ENCODE measurements at places on chromosomes 5 and 9. TPM values are rescaled to one million over a fixed set of nuclear protein-coding genes. Genes with fewer than 3 reads are reported as not detected.

PCDHGB3 gene
- total RNA-seq = 0.10 TPM

DNA sequence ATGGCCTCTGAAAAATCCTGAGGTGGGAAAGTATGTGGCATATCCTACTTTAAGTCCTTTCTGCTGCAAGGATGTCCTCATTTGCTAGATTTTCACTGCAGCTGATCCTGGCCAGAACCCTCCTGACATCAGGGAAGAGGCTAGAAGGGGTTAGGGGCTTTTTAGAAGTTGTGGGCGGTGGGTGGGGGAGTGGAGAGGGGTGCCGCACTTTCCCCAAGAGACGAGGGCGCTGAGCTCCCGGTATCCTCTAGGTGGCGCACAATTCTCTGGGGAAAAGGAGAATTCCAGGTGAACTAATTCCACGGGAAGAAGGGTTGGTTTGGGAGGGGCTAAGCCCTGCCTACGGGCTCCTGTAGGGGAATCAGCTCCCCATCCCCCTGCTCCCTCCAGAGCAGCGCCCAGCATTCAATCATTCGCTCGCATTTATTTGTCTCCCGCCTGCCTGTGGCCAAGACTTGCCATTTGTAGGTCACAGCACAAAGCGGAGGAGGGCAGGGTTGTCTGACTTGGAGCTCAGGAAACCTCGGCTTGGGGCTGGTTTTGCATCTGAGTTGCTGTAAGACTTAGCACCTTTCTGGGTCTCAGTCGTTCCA is 42.9 kb upstream of the HAND1 start:
- H3K27ac ChIP-seq = no peak overlapping the region
- H3K27me3 ChIP-seq = peaks cover 23% of the 10 kb centered on the region
- H3K4me1 ChIP-seq = peaks cover 3% of the 10 kb centered on the region
- no peak overlapping the region for H3K4me3 ChIP-seq
- H3K36me3 ChIP-seq = no peaks in the 10 kb centered on the region
- DNase-seq = no peak

- H3K27me3 ChIP-seq = no peaks in the 10 kb centered on the region
- no peaks in the 10 kb centered on the region for H3K36me3 ChIP-seq
- DNase-seq = peak; percentile 81
- H3K4me3 ChIP-seq = peak overlapping the region; percentile 7
Measured at GRCh38 chr5:135996611-135997010, 32.2 kb upstream of the TGFBI start.

DNA sequence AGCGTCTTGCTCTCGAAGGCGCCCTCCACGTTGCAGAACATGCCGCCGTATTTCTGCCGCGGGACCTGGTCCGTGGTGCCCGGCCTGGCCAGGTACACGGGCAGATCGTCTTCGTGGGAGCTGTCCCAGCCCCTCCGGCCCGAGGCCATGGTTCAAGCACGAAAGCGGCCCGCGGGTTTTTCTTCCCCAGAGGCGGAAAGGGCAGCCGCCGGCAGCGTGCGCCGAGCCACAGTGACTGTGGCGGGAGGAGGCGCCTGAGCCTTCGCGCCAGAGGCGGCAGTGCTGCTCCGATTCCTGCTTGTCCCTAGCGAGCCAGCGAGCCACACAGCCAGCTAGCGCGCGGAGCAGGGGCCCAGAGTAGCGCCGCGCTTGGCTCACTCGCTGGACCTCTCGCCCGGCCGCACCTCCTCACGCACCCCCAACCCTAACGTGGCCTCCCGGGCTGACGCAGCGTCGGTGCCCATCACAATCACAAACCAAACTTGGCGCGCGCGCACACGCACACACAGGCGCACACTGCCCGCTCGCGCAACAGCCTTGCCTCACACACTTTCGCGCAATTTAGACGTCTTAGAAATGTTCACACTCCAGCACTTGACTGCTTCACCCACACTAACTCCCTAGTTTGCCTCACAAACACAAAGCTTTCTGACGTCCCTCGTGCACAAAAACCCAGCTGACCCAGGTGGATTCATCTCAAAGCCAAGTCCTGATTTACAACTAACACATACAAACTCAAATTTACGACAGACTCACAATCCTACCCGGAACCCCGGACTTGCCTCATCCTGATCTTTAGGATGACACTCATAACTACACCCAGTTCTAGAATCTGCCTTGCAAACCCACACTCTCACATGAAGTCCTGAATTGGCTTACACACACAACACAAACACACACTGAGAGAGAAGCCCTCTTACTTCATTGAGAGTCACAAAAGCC is at the start of gene DPYSL3:
Gene DPYSL3 (minus strand): TSS at position 359 of the 942 bp plus-strand sequence. CDS start 210 bp downstream, at position 149.
- H3K4me1 ChIP-seq = peaks cover 14% of the 10 kb centered on the region
- peak; percentile 73 for DNase-seq
- H3K27ac ChIP-seq = peak within 1 kb of the TSS; percentile 69
- H3K4me3 ChIP-seq = peak within 1 kb of the TSS; percentile 78

Data from astrocyte (in vitro differentiated cells and primary cell).